ENCODE measurements at places on chromosomes 2 and 18.

GRCh38 chr2:157732596-157732995 is 103.9 kb upstream of the ACVR1C start:
- DNase-seq = no peak

GRCh38 chr2:60556576-60557485 is 3.4 kb upstream of the BCL11A start:
- DNase-seq = no peak

GRCh38 chr2:48016225-48017019 is 110.1 kb upstream of the FBXO11 start:
- no peak for DNase-seq

- no peak for DNase-seq
Observed at GRCh38 chr2:202847693-202848524, 23.7 kb downstream of the ICA1L start.

- DNase-seq = no peak
Observed at GRCh38 chr18:9910661-9911060, 3.2 kb upstream of the VAPA start.

DNA sequence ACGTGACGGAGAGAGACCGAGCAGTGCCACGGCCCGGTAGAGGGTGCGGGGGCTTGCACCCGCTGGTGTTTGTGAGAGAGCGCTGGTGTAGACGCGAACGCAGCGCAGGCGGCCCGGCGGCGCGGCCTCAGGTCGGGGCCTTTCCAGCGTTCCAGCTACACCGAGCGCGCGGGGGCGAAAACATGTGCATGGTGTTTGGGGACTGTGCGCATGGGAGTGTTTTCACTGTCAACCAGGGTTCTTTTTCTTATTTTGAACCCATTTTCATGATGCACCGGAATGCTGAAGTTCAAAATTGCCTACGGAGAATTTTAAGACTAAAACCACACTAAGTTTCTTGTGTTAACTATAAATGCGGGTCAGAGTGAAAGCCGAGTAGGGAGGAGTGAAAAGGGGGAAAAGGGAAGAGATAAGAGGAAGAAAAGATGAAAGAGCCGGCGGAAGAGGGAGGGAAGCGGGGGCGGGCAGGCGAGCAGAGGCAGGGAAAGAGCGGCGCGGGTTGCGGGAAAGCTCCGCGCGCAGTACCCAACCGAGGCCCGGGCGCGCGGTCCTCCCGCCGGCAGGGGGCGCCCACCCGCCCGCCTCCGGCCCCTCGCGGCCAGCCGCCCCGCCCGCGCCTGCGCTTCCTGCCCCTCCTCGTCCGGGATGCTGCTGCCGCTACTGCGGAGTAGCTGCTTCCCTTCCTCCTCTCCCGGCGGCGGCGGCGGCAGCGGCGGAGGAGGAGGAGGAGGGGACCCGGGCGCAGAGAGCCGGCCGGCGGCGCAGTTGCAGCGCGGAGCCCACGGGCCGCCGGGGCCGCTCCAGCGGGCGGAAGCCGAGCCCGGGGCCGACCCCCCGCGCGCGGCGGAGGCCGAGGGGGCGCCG is at the start of gene RAB12:
Gene RAB12, plus strand, starts transcription at position 643 of the 864 bp plus-strand sequence. Its CDS starts 3 bp downstream, at position 646.
- peak; percentile 88 for DNase-seq

DNA sequence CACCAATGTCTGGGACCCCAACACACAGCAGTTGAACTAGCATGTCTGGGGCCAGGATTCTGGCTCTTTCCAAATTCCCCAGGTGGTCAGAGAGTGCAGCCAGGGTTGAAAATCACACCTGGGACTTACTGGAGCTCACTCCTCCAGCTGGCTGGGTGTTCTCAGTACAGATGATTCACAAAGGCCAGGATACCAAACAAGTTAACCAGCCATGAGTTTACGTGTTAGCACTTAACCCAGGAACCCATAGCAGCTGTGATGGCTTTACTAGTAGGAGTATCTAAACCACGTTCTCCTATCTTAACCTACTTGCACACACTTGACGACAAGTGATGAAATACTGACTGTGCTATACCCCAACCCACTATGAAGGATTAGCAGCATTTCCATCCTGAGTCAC is 222.8 kb downstream of the FBXO15 start:
- no peak for DNase-seq

GRCh38 chr2:6982449-6982848 is 65.2 kb downstream of the RNF144A start:
- DNase-seq = no peak

DNA sequence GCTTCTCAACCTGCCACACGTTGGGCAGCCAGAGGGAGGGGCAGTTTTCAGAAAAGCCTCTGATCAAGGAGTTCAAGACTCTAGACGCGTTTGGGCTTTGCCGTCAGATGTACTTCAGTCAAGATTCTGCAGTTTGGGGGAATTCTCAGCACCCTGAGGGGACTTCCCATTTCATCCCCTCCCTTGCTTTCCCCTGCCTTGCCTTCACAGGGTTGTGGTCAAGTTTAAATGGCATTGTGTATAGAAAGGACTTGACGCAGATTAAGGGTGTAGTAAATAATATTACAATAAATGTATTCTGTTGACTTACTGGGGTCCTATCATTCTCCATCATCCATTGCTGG is 198.3 kb upstream of the NABP1 start:
- DNase-seq = no peak

GRCh38 chr18:2515908-2516625 is 55.2 kb downstream of the METTL4 start:
- no peak for DNase-seq

DNA sequence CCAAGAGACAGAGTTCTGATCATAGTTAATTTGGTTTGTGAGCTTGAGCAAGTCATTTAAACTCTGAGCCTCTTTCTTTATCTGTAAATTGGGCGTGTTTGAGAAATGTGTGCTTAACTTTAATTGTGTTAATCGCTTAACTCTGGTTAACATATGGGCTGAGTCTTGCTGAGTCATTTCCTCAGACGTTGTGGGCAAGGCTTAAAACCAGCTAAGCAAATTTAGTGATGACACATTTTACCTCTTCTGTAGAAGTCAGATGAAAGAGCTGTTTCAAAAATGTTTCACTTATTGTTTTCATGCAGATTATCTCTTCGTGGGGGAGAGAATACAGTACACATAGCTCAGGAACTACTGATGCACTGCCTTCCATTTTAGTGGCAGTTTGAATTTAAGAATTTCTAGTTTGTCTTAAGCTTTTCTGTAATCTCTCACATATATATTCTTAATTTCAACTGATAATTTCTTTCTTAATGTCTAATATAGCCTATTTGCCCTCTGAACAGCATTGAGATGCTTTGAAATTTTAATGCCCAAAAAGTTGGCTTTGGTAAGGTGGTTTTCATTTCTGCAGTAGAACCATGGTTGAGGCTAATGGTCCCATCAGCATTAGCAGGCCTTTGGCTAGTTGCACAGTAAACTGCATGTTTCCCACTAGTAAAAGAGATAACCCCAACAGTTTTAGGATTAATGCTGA is 34.9 kb downstream of the RAB10 start:
- DNase-seq = peak; percentile 2

DNA sequence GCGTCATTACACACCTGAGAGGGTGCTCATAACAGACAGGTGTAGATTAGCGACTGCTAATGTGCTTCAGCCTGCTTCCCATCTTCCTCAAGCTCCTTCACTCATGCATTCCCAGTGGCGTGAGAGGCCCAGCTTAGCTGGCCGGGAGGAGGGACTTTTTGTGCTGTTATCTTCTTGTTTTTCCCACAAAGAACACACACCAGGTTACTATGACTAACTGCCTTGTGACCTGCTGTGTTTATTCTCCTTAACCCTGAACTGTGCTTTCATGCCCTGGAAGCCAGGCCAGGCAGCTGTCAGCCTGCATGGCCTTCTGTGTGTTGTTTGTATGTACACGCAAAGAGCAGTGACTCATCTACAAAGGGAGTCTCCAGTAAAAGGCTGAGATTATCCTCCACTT is 143.8 kb downstream of the PIEZO2 start:
- DNase-seq = no peak

- no peak for DNase-seq
Observed at GRCh38 chr2:67476809-67477790, 80.0 kb downstream of the ETAA1 start.

All from stimulated activated CD4-positive, alpha-beta T cell treated with anti-CD3 and anti-CD28 coated beads, Interleukin-15, amount 100 ng/mL, for 1 hour (primary cell).